ENCODE measurements at places on chromosomes 1 and 21.

- no peak for DNase-seq
Measured at GRCh38 chr1:168689726-168690602, 39.0 kb downstream of the DPT start.

- DNase-seq: no peak
Measured at GRCh38 chr1:64687725-64688327, 57.0 kb upstream of the RAVER2 start.

- no peak for DNase-seq
Measured at GRCh38 chr1:46372431-46372830, 21.7 kb upstream of the FAAH start.

DNA sequence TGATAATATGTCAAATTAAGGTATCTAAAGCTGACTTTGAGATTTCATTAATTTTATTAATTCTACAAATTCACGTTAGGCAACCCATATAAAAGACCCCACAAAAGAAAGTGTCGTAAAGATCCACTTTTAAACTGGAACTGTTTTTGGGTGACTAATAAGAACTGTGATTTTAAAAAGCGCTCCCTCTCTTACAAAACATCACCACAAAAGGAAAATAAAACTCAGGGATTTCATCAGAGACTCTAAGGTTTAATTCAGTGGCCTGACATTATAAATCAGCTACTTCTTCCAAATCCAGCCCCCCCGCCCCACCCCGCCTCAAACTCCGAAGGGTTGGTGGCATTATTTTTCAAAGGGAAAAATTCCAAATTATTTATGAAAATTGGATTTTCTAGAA is 2.7 kb downstream of the COL24A1 start:
- DNase-seq: no peak

- DNase-seq: peak; percentile 49
Measured at GRCh38 chr1:211259638-211260126, 516 bp downstream of the RCOR3 start.

DNA sequence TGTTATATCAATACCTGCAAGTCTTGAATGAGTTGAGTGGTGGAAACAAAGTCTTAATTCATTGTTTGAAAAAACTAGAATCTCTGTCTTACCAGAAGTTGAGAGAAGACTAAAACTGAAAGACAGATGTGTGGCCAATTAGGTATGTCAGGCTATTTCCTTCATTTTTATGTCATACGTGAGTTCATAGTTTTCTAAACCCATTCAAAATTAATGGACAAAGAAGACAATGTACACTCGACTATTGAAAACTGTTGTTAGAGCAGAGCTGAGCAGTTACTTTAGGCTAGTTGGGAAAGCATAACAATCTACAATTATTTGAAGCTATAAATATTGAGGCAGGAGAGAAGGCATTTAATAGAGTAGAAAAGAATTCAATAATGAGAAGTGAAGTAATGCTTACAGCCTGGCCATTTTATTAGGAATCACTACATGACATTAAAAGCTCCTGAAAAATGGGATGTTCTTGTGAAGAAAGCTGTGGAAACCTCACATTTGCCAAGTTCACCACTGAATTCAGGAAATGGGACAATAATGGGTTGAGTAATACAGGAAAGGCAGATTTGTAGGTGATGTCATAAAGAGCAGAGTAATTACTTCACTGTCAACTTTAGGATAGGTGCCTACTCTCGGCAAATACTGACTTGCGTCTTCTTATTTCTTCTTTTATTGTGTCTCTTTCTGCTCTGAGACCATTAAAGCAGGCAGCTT is 204.4 kb downstream of the PLA2G4A start:
- no peak for DNase-seq

DNA sequence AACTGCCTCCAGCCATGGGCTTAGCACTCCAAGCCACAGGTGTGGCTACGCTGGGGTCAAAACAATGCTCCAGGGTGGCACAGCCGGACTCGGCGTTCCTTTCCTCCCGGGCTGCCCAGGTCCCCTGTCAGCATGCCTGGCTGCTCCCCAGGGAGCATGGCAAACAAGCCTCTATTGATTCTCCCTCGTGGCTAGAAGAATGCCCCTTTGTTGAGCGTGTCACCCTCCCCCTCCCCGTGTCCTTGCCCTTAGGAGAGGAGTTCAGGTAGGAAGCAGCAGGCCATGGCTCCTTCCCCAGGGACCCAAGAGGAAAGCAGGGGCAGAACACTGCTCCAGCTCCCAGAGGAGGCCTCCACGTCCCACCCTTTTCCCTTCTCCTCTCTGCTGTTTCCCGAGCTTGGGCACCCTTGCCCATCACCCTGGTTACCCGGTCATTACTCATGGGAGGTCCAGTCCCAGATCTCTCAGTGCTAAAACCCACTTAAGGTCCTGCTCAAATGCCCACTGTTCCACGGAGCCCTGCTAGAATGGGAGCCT is 57.4 kb upstream of the CITED4 start:
- no peak for DNase-seq

DNA sequence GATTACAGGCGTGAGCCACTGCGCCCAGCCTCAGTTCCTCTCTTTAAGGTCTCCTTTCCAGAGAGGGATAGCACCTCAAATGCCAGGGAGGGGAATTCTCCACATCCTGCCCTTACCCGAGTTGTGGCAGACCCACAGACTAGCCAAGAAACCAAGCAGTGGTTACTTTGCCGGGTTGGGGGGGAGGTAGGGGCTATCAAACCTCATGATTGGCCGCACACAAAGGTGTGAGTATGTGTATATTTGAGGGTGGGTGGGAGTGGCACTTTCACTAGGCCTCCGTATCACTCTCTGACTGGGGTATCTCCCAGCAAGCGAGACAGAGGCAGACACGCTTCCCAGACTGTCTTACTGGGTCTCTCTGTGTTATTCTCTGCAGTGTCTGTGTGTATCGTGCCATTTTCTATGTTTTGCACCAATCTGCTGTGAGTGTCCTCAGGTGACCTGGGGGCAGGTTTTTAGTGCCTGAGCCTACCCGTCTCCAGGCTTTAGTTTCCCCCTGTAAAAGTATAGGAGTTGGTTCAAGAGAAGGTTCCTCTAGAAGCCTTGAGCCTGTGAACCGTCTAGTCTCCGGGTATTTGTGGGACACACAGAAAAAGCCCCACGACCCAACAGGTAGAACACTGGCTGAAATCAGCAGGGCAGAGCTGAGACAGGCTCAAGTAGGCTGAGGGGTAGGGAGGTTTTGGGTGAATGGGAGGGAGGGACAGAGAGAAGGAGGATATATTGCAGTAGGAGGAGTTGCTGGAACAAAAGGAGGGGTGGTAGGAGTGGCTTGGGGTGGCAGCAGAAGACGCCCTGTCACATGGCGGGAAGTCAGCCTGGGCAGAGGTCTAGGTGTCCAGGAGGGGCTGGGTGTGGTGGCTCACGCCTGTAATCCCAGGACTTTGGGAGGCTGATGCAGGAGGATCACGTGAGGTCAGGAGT is 10.3 kb downstream of the LMNA start:
- DNase-seq: no peak

DNA sequence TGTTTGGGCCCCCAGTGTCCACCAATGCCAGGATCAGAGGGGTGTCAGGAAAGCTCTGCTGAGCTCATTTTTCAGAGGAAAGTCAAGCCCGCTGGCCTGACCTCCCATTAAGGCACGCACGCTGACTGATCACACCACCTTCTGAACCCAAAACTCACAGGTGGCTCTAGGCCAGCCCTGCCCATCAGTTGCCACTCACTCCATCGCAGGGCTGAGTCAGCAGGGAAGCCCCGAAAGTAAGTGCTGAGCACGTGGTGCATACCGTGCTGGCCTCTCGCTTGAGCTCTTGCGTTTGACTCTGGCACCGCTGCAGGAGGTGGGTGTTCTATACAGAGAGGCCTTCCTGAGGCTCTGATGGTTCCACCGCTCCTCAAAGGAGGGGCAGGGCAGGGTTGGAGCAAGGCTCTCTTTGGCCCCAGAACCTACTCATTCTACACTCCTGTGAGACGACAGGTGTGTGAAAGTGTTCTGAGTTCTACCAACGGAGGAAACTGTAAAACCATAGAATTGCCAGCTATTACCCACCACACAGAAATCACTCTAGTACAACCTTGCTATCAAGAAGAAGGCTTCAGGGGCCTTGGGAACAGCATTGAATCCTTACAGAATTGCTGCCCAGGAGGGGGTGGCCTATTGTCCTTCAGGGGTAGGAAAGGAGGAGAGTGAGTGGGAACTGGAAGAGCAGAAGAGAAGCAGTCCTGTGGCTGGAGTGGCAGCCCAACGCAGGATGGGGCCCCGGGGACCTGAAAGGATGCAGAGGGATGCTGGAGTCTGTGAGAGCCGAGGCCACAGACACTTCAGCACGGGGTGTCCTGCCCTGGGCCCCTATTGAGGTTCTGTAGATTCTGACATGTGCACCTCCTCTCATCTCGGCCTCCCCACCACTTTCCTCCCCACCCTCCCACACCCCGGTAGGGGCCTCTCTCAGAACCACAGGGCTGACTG is 214.7 kb upstream of the EDN2 start:
- DNase-seq: no peak

GRCh38 chr1:153057375-153057774 is at the start of gene SPRR2A:
Gene SPRR2A (minus strand): TSS chr1:153057512. CDS start chr1:153056735, 777 bp downstream.
- no peak for DNase-seq

DNA sequence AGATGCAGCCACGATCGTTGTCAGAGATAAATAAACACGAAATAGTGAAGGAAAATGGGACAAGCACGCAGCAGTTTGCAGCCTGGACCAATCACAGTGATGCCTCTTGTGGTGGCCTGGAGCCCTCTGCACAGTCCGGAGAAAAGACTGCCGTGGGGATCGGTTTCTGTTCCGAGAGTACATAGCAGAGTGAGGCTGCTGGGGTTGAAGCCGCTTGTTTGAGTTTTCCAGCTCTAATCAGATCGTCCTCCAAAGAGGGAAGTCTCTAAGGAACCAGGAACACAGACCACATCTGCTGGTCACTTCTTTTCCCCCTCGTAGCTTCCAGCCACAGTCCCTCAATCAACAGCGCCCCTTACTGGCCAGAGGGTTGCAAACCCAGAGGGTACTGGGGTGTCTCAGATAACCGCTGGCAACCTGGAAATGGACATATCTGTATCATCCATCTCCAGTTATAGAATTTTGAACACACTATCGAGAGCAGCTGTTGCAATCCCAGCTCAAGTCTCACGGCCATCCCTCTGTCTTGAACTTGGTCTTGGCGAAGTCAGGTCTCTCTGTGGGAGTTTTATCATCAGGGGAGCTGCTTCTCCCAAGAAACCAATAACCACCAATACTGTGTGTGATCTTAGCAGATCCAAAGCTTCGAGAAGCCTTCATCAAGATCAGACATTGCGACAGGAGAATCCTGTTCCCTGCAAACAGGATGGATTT is 57.4 kb downstream of the OLIG1 start:
- DNase-seq: peak; percentile 59

- DNase-seq: no peak
Measured at GRCh38 chr1:203516906-203517305, 23.0 kb downstream of the OPTC start.

DNA sequence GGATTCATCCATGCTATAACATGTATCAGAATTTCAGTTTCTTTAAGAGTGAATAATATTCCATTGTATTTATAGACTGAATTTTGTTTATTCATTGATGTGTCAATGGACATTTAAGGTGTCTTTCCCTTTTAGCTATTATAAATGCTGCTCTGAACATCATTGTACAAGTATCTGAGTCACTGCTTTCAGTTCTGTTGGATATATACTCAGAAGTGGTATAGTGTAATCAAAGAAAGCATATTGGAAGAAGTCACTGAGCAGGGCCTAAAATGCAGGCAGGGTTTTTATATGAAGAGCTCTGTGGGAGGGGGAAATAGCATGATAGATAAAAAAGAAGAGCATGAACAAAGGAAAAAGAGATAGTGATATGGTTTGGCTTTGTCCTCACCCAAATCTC is 22.5 kb downstream of the TYW3 start:
- no peak for DNase-seq

DNA sequence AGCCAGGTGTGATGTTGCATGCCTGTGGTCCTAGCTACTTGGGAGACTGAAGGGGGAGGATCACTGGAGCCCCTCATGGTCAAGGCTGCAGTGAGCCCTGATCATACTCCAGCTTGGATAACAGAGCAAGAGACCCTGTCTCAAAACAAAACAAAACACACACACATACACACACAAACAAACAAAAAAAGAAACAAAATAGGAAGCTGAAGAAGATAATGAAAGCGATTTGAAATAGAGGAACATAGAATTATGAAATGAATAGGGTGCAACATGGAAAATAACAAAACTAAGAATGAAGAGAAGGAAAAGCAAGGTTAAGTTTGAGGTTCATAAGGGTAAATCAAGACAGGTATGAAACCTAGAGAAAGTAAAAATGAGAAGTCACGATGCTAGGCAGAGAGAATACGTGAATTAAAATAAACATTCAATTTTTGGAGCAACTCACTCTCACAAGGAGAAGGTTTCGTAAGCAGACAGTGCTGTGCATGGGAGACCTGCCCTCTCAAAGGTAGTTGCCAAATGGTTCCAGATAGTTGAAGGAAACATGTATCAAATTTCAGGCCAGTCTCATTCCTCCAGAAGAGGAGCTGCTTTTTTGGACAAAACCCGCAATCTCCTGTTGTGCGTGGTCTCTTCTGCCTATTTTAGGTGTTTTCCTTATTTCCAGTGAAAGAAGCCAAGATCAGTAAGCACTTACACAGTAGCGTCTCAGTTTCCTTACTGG is 3.3 kb downstream of the CD46 start:
- no peak for DNase-seq
